GM23338 (cell line): ENCODE measurements at places on chromosomes 11 and 22. TPM values are rescaled to one million over a fixed set of nuclear protein-coding genes. Genes with fewer than 3 reads are reported as not detected.

Gene OR2D3
- not detected in 2 replicates for total RNA-seq

Gene PI4KA
- 37.2 and 38.1 TPM in 2 replicates for total RNA-seq

DNA sequence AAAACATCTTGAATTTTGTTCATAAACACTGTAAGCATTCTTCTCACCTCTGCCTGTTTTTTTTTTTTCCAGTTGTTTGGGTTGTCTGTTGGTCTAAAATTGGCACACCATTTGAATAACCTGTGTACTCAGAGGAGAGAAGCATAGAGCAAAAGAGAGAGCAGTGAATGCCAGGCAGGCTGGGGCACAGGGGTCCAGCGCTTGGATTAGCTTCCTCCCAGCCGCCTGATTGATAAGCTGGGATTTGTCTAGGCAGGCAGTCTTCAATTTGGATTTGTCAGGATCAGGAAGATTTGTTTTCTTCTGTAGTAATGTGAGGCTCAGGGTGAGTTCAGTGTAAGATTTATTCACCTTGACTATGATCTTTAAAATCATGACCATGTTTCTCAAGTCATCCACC lies 59.0 kb downstream of the ARL14EP start:
- H3K4me1 ChIP-seq = peaks cover 6% of the 10 kb centered on the region; the same call in 1 of the 2 replicates
- no peak for DNase-seq
- H3K27ac ChIP-seq = no peak overlapping the region
- H3K27me3 ChIP-seq = no peaks in the 10 kb centered on the region
- no peak overlapping the region for H3K4me3 ChIP-seq

DNA sequence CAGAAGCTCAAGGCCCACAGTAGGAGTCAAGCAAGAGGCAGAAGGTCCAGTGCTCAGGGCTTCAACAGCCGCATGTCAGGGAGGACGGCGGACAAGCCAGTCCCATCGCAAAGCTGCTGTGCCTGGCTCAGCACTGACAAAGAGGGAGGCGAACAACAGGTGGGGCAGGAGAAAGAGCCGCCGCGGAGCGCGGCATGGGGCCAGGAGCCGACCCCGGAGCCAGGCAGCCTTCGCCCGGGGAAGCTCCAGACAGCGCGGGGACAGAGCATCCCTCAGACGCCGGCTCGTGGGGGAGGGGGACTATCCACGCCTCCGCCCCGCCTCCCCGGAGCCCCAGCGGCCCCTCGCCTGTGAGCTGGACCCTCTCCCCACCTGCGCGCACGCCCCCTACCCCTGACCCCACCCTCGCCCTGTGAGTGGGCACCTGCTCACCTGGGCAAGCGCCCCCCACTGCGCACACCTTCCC lies 369 bp downstream of the DHCR7 start:
- H3K4me1 ChIP-seq = peaks cover 35% of the 10 kb centered on the region
- H3K27ac ChIP-seq = no peak overlapping the region
- no peaks in the 10 kb centered on the region for H3K27me3 ChIP-seq
- DNase-seq = peak; percentile 68
- H3K4me3 ChIP-seq = peak overlapping the region; percentile 98

DNA sequence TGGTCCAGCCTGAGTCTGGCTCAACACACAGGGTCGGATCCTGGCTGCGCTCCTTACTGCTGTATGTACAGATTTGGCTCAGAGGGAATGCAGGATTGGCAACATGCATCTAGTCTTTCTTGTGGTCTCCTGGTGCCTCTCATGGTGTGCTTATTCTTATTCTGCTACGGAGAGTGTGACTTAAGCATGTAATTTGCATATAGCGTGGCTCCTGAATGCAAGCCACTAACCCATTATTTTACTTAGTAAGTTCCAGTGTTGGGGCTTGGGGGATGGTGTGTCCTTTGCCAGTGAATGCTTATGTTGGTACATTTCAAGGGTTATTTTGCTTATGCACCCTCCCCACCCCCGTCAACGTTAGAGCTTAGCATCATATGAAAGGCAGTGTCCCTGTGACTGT lies 51.2 kb downstream of the PTPRJ start:
- peaks cover 21% of the 10 kb centered on the region for H3K4me1 ChIP-seq
- H3K27ac ChIP-seq = no peak overlapping the region
- H3K36me3 ChIP-seq = no peaks in the 10 kb centered on the region
- H3K27me3 ChIP-seq = no peaks in the 10 kb centered on the region
